ENCODE measurements at places on chromosomes 3 and 15. TPM values are rescaled to one million over a fixed set of nuclear protein-coding genes. Genes with fewer than 3 reads are reported as not detected.

Gene RHCG
- 0.13 TPM for polyA plus RNA-seq

Gene SKOR1
- 0.60 TPM for polyA plus RNA-seq

Gene C2CD4A
- 0.05 TPM for polyA plus RNA-seq

Gene THRB
- 8.3 TPM for polyA plus RNA-seq

Gene AP3B2
- polyA plus RNA-seq = 2.2 TPM

DNA sequence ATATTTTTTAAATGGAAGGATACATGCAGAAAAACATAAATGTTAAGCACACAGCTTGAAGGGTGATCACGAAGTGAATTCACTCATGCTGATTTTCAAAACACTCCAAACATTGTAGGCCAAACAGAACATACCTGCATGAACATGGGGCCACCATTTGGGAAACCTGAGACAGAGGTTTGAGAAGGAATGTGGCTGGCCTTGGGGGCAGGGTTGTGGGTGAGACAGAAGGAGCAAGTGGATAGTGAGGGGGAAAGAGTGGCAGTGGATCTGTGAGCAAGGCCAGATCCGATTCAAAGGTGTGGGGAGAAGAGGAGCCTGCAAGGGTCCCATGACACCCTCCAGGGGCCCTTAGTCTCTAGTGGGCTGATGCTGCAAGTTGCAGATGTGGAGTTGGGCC lies 94.9 kb downstream of the HMG20A start:
- no peak for DNase-seq

GRCh38 chr15:67415181-67415580 lies 105.8 kb upstream of the C15orf61 start:
- DNase-seq = no peak

DNA sequence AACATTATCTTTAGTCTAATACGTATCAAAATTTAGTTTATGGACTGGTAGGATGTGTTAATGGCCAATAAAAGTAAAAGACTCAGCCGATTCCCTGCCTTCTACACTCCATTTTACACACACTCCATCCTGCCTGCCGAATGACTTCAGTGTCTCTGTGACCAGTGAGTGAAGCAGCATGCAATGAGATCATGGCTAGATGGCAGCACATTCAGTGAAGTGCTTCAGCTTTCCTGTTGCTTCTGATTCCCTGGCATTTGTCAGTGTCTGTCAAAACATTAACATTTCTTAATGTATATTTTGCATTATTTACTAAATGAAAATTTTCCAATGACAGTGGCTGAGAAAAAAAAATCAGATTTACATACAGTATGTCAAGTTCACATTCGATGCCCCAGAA lies 412.0 kb downstream of the FHIT start:
- no peak for DNase-seq

DNA sequence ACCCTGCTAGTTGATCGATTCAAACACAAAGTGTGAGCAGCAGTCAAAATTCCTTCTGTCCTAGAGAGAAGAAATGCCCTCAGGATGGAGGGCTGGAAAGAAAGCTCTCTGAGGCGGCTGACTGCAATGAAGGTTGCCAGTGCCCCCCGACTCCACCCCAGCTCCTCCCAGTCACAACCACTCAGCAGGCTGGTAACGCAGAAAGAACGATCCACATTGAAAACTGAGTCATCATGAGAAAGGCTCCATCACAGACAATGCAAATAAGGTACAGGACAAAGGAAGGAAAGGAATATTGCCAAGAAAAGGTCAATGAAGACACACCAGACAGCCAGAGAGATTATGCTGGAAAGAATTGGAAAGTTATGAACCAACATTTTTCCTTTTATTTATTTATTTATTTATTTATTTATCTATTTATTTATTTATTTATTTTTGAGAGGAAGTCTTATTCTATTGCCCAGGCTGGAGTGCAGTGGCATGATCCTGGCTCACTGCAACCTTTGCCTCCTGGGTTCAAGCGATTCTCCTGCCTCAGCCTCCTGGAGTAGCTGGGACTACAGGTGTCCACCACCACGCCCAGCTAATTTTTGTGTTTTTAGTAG lies 17.4 kb upstream of the VGLL4 start:
- no peak for DNase-seq

DNA sequence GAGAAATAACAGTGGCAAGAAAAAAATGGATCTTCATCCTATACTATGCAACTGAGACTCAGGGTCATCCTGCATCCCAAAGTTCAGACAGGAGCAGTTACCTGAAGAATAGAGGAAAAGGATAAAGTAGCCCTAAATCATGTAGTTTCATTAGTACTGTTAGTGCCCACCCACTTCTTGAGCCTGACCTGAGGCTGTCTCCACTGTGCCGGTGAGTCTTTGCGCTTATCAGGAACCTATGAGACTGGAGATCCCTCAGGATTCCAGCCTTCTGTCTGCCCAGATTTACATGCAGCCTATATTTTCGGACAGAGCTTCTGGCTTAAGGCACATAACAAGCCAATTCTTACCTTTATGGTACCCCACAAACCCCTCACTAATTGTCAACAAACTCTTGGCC lies 791.6 kb downstream of the ROBO1 start:
- DNase-seq = no peak

- no peak for DNase-seq
Measured at GRCh38 chr15:51085764-51086163, 8.9 kb downstream of the TNFAIP8L3 start.

DNA sequence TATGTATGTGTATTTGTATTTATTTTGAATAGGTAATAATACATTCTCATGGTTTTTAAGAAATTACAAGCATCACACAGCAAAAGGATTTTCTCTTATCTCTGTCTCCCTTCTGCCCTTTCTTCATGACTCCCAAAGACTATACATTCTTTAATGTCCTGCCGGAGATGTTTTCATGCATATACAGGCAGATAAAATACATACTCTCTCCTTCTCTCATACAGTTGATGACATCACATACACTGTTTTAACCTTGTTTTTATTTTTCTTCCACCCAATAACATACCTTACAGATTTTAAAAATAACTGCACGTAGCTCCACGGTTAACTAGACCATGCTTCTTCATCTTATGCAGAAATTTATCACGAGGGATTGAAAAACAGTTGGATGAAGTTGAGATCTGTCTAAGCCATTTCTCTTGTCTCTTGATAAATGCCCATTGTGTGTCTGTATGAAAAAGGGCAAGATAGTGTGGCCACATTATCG lies 249.8 kb downstream of the EDEM1 start:
- no peak for DNase-seq

- DNase-seq = no peak
Measured at GRCh38 chr3:8166014-8166413, 335.6 kb upstream of the LMCD1 start.

- DNase-seq = no peak
Measured at GRCh38 chr3:22977042-22977441, 226.1 kb upstream of the UBE2E2 start.

- DNase-seq = no peak
Measured at GRCh38 chr3:108907194-108907593, 46.5 kb downstream of the GUCA1C start.

- no peak for DNase-seq
Measured at GRCh38 chr3:70736009-70736408, 423.6 kb upstream of the MDFIC2 start.

DNA sequence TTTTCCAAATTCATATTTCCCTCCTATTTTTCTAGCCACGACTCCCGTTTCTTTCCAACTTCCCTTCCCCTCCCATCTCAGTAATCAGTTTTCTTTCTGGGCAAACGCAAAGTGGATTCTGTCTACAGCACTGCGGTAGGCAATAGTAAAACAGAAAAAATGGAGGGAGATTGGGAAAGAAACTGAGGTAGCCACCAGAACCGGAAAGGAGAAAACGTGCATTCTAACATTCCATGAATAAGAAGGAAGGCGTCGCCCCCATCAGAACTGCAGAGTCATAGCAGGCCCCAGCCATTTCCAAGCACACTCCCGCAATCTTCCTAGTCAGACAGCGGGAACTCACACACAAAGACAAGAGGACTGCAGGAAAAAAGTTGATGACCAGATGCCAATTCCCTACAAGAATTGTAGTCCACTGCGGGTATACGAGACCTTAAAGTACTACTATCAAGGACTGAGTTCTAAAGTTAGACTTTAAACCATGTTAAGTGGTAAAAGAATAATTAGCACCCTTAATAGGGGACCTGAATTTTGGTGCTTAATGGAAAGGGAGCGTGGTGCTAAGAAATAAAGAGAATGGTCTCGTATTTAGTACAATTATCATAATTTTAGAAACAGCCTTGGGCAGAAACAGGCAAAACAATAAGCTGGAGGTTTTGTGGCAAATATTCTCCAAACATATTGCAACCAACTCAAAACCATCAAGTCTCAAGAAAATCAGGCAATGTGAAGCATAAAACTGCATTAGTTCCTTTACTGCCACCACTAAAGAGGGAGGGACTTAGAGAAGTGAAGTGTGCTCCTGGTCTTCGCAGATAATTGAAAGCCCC lies 1.4 kb downstream of the PFN2 start:
- DNase-seq = no peak

DNA sequence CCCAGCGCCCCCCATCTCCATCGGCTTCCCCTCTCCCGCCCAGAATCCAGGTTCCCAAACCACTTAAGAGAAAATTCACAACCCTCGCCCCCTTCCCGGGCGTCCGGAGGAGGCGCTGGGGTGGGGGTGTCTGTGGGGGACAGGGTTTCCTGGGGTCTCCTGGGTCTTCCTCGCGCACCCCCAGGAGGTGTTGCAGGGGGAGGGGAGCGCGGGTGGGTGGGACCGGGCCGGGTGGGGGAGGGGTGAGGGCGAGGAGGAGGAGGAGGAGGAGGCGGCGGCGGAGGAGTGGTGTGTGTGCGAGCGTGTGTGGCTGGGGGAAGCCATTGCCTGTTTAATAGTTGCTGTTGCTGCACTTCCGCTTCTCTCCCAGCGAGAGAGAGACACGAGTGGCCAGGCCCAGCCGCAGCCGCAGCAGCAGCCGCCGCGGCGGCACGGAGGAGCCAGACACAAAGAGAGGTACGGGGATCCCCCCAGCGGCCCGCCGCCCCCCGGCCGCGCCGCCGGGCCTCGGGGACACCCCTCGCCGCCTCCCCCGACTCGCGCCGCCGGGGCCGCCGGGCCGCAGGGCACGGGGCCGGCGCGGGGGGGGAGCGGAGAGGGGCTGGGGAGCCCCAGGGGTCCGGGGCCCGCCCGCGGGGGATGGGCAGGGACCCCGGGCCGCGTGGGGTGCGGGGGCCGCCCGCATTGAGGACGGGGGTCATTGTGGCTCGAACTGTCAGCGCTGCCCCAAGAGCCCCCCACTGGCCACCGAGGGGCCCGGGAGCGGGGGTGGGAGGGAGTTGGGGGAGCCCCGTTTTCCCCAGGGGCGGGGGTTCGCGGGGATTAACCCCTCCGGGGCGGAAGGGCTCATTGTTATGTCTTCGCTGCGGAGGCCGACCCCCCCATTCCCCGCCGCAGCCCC lies at the start of gene UBE2E1:
Gene UBE2E1, plus strand, starts transcription at position 323 of the 901 bp plus-strand sequence. CDS start 1,315 bp downstream, outside the sequence.
- DNase-seq = no peak

- no peak for DNase-seq
Measured at GRCh38 chr3:2148561-2149340, 50.1 kb downstream of the CNTN4 start.

DNA sequence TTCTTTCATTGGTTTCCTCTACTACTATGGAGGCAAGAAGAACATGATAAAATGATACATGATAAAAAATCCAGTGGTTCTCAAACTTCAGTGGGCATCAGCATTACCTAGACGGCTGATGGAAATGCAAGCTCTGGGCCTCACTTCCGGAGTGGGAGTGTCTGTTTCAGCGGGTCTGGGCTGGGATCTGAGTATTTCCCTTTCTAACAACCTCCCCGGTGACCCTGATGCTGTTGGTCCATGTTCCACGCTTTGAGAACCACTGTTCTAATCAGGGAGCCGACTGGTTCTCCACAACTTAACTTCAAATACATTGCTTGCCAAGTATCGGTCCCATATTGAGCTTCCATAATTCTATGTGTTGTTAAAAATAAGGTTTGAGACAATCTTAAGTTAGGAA lies 712.3 kb upstream of the LMCD1 start:
- no peak for DNase-seq

DNA sequence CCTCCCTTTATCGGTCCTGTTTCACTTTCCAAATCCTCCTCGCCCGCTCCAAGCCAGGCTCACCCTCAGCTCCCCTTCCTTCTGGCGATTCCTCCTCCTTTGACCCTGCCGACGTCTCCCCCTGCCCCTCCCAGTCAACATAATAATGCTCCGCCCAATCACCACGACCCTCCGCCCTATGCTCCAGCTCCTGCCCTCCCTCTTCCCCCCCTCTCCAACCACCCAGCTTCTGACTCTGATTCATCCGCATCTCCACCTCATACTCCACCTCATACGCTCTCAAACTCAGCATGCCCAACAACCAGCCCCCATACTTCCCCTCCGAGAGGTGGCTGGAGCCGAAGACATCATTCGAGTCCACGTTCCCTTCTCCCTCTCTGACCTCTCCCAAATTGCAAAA lies 7.1 kb upstream of the AADAC start:
- no peak for DNase-seq

DNA sequence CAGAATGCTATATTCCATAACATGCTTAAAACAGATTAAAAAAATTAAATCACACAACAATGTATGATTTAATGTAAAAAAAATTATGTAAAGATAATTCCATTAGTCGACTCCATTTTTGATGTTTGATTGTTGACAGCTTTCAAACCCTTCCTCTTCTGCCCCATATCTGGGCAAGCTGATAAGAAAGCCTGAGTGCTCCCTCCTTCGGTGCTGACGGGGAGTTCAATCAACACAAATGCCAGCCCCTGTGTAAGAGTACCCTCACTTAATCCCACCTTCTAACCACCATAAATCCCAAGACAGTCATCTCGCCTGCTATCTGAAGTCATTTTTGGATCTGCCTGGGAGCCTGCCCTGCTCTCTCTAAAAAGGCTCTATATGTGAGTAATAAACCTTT lies 59.8 kb upstream of the IP6K2 start:
- no peak for DNase-seq

- no peak for DNase-seq
Measured at GRCh38 chr3:123090728-123091531, 24.1 kb downstream of the PDIA5 start.

DNA sequence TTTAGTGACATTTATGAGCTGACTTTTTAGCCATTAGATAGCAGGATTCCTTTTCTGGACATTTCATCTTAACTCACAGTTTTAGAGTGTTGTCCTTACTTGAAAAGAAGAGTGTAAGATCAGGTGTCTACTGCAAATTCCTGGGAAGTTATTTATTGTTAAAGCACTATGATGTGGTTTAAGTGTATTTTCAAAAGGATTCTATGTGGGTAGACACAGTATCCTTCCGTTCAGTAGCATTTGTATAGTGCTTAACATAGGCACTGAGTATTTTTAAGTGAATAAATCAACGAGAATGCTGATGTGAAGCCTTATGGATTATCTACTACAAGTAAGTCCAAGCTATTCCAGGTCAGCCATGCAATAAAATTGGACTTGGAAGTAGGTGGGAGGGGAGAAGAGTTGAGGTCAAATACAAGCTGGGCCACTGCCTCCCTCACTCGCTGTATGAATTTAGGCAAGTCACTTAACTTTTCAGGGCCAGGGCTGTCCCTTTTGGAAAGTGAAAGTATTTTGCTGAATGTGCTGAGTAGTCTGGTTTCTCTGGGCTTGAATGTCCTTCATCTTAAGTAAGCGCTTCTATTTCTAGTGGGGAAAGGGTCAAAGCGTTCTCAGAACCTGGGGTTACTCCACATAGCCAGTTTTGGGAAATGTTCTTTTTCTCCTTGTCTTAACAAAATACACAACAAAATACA lies 48.6 kb downstream of the GAP43 start:
- no peak for DNase-seq
